ENCODE measurements at places on chromosomes 4 and X.

DNA sequence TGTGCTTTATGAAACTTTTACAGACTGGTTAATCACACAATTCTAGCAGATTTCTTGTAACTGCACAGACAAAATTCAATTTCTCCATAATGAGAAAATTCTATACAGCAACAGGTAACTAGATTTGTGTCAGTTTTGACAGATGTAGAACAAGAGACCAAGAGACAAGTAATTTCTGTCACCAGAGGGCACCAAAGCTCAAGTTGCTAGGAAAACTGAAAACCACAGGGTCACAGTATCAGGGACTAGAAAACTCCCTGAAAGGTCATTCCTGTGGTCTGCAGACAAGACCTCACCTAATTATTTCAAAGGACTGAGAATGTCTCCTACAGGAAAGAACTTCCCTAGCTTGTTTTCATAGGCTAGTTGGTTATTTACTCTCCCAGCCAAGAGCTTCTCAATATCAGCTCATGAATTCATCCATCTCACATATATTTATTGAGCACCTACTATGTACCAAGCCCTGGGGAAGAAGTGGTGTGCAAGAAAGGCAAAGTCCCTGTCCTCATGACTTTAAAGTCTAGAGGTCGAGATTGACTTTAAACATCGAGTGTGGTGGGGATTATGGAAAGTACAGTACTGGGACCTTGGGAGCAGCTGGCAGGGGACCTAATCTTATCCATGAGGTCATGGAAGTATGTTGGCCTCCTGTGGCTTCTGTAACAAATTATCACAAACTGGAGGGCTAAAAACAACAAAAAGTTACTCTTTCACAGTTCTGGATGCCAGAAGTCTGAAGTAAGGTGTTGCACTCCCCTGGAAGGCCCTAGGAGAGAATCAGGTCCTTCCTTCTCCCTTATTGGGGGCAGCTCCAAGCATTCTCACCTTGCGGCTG lies 47.8 kb upstream of the SETD7 start:
- no peak for DNase-seq

- DNase-seq, result no peak
Observed at GRCh38 chr4:15525080-15525479, 55.4 kb downstream of the CC2D2A start.

DNA sequence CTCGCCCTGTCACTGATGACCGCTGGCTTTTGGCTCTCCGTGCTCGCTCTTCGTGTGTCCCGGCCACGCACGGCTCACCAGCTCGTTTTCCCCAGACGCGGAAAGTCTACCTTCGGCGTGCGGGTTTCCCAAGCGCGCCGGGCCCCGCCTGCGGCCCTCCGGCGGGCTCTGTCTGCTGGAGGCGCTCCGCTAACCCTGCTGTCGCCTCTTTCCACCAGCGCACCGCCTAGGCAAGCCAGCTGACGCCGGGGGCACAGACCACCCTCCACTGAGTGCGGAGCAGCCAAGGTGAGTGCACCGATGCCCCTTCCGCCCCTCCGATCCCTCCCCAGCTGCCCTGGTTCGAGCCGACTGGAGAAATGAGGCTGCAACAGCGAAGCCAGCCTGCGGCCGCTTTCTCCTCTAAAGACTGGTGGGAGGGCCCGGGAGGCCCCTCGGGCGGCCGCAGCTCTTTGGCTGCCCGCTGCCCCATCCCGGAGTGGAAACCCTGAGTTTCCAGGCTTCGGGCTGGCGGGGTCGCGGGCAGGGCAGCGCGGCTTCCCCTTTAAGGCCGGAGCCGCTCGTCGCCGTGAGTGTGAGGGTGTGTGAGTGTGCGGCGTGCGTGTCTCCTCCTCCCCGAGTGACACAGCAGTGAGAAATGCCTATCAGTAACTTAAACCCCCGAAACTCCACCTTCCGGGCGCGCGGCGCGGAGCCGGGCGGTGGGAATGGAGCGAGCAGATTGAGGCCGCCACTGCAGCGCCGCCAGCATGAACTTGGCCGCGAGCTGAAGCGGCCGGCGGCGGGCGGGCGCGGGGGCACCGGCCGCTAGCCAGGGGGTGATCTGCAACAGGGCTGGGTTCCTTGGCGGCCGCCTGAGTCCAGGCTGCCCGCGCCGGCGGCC lies at the start of gene MAMLD1:
Gene MAMLD1, plus strand, starts transcription at position 719 of the 883 bp plus-strand sequence. CDS start 82,200 bp downstream, outside the sequence.
- DNase-seq, result peak; percentile 24

DNA sequence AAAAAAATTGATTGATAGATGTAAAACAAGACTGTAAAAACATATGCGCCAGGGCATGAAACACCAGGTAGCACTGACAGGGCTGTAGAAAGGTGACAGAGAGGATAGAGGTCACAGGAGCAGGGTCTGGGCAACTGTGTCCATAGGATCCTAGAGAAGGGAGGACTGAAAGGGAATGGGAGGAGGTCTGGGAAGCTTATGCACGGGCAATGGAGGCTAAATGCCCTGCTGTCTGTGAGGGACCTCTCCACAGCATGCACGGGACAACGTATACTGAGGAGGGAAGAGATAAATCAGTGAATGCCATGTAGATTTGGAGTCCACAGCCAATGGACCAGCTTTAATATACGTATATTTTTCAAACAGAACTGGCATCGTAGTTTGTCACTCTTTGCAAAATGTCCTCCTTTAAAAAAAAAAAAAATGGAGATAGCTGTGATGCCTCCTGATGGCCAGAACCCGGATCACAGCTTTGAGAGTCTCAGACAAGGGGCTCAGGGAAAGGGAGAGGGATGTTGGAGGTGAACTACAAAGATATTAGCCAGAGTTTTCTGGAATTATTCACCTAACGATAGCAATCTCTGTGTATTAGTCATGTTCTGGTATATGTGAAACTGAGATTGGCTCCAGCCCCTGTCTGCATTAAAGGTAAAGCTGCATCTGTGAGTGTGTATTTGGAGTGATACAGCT lies 16.0 kb downstream of the RAB40A start:
- no peak for DNase-seq

DNA sequence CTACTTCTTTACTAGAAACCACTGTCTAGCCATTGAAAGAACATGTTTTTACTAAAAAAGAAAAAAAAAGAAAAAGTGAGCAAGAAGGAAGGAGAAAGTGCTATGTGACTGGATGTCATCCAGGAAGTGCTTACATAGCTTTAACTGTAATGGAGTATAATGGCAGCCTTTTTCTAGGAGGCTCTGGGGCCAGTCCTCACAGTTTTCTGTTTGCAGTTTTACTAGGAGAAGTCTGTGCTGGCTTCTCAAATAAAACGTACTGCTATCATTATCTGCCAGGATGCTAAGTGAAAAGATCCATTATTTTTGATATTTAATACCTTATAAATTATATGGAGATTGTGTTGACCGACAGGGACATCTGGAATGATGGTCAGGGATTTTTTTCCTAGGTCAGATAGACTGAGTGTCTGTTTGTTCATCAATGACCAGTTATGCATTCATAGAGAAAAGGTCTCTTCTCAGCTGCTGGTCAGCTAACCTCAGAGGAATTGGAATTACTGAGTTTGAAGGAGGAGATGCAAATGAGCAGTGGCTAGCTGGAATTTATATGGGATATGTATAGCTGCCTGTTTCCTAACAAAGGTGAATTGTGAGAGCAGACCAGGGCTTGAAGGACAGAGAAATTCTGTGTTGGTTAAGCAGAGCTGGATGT lies 21.7 kb downstream of the LPAR4 start:
- DNase-seq, result no peak

DNA sequence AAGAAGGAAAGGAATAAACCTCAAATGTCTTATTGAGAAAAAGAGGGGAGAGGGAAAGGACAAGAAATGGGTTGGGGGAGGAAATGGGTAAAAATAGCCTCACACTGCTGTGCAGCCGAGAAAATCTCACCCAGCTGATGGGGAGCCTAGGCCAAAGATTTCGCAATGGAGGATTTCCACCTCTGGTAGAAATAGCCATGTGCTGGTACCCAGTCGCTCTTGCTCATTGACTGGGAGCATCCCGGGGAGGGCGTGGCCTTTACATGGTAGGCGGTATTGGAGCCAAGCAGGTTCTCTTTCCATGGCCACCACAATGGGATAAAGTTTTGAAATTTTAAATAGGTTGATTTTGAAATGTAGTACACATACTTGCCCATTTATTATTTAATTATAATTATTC lies 255.1 kb upstream of the LDB2 start:
- no peak for DNase-seq

DNA sequence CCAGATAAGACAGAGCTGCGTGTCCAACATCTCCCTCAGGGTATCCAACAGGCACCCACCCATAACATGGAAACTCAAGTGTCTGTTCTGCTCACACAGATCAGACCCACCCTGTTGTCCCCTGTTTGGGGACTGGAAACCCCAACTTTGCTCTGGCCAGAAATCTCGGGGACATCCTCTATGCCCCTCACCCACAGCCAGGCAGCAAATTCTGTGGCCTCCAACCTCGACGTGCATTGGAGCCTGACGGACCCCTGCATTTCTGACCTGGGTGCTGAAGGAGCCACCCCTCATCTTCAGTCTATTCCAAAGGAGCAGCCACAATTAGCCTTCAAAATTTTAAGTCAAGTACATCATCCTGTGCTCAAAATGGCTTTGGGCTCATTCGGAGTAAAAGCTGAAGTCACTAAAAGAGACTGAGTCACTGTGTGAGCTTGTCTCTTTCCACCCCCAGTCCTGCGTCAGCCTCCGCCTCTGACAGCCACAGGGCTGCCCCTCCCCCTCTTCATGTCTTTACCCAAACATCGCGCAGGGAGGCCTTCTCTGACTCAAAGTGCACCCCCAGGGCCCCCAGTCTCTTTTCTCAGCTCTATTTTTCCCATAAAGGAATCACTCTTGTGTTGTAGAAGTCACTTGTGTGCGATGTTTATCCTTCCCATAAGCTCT lies 24.4 kb upstream of the PDE6B start:
- no peak for DNase-seq

GRCh38 chr4:76989391-76990061 lies 40.0 kb downstream of the SEPTIN11 start:
- DNase-seq, result peak; percentile 24

DNA sequence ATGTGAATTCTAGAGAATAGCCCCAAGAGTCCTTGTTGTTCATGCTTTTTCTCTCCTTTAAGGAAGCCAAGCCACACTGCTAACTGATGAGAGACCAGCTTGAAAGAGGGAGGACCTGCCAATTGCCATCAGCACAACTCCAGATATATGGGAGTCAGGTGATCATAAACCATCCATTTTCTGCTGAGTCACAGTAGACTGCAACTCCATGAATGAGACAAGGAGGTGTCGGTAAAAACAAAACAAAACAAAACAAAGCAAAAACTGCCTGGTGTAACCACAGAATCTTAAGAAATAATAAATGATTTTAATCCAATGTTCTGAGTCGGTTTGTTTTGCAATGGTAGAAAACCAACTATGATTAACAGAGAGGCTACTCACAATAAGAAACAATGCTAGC lies 837.3 kb downstream of the PCDH7 start:
- no peak for DNase-seq

DNA sequence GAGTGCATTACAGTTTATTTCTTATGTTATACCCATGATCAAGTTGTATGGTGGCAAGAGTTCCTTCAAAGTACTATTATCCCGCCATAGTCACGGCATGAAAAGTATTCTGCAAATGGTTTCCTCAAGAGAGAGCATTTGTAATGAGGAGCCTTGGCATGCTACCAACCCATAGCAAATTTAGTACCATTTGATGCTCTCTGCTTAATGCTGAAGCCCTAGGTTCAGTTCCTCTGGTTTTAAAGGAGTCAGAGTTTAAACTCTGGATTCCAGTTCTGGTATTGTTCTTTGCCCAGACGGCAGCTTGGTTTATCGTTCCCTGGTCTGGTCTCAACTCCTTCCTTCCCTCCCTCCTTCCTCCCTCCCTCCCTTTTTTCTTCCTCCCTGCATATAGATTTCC lies 371.3 kb downstream of the BMPR1B start:
- no peak for DNase-seq

- DNase-seq, result no peak
Observed at GRCh38 chr4:15294202-15294601, 133.6 kb upstream of the C1QTNF7 start.

Data from activated T-helper 1 cell treated with anti-CD3 and anti-CD28 coated beads, Interleukin-2, amount 50 U/mL, for 16 hours (primary cell).